ENCODE measurements at places on chromosomes 4 and X.

DNA sequence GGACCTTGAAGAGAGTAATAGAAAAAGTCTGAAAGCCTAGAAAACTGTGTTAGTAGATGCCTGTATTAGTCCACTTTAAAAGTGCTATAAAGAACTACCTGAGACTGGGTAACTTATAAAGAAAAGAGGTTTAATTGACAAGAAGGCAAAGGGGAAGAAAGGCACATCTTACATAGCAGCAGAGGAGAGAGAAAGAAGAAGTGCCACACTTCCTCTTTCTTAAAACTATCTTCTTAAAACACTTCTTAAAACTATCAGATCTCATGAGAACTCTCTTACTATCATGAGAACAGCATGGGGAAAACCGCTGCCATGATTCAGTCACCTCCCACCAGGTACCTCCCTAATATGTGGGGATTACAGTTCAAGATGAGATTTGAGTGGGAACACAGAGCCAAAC lies 18.8 kb upstream of the COL25A1 start:
- DNase-seq: no peak

DNA sequence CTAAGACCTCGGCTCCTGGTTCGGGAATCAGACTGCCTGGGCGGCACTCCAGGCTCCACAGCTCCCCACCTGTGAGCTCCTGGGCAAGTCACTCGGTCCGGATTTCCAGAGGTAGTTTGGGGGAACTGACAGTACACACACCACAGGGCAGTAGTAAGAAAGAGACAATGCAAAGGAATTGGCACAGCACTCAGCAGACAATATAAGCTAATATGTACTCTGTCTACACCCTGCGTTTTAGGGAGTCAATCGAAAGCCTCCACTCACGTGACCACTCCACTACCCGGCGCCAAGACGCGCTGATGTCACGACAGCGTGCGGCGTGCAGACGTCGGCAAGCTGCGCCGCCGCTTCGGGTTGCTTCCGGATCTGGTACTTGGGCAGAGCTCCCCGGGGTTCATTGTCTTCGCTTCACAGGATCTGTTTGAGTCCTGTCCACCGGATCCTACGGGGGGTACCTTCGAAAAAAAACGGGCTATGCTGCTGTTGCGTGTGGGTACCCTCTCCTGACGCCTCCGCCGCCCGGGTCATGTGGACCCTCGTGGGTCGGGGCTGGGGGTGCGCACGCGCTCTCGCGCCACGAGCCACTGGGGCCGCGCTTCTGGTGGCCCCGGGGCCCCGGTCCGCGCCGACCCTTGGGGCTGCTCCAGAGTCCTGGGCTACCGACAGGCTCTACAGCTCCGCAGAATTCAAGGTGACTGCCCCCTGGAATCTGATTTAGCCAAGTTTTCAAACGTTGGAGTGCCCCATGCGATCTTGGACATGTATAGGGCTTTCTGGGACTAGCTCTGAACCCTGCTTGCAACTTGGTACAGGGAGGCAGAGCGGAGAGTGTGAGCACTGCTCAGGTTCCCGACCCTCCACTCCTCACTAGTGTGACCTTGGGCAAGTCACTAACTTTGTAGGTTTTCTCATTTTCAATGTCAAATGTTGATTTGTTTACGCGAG lies at the start of gene GUF1:
GUF1 (plus strand) TSS at position 327 of the 948 bp plus-strand sequence; CDS start at position 530, 203 bp downstream.
- peak; percentile 77 for DNase-seq

GRCh38 chrX:87338510-87338909 lies 179.1 kb upstream of the KLHL4 start:
- DNase-seq: peak; percentile 13

DNA sequence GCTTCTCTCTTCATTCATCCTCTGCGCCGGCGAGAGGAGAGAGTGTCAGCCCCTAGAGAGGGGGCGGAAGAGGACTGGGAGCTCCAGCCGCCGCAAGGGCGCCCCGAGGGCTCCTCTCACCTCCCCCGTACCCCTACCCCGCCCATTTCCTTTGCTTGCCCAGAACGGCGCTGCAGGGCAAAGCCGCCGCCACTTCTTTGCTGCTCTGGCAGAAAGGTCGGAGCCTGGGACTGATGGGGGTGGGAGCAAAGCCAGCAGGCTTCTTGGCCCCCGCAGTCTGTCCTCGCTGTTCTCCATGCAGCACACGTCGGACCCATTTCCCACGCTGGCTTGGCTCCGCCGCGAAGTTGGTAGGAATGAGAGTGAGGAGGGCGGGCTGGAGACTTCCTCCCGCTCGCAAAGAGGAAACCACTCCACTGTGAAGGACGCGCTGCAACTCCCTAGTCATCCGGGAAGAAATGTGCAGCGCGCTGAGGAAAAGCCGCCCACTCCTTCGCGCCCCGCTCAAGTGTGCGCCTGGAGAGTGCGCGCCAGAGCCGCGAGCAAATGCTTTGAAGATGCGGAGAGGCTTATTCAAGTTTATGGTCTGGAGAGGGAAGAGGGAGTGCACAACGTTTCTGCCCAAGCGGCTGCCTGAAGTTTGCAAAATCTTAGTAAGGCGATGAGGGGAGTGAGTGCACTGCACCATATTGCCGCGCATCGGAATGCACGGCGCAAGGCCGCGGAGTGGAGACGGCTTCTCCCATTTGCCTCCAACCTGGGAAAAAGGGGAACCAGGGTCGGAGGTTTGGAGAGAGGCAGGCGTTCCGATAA lies 2.8 kb upstream of the PCDH7 start:
- DNase-seq: no peak

DNA sequence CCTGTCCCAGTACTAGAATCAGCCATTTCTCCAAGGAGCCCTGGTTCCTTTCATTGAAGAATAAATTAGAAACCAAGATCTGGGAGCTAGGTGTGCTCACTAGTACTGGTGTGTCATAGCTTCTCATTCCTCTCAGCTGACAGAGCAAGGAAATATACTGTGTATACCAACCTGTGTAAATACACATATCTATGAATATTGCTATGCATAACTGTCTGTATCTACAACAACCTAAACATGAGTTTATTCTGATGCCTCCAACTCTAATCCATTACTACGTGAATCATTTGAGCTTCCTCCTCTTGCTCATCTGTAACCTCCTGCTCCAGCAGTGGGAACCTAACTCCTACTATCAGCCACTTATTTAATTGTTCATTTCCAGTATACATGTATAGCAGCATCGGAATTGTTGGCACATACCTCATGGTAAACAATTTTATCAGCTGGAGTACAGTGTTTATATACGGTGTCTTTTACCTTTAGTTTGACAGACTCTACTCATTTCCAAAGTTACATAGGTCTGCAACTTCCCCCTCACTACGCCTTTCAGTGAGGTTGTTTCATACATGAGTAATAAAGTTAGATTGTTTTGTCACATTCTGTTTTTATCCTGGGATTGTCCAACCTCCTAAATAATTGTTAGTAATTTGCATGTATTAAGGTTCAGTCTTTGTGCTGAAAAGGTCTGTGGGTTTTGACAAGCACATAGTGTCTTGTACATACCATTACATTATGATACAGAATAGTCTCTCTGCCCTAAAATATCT lies 7.1 kb upstream of the SCRG1 start:
- no peak for DNase-seq

DNA sequence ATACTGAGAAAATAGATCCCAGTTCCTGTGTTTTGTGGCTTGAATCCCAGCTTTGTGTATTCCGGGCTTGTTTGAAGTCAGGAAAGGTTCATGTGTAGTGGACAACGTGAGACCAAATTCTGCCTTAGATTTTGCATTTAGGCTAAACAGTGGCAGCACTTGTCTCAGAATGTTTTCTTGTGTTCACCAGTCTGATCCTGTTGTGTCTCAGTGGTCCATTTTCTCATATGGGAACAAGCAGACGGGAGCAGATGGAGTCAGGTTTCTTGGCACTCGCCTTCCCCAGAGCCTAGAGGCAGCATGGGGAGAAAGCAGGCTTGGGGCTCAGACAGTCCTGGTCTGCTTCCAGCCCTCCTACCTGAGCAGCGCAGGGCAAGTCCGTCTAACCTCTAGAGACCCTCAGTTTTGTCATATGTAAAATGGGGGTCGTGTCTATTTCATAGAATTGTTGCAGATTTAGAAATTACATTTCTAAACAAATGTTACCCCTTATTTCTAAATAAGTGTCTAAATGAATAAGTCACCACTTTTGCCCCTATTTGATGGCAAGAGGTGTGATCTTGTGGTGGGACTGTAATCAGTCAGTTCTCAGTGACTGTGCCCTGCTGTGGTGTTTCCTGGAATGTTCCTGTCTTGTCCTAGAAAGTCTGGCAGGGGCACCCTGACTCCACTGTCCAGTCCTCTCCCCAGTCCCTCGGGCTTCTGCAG lies 28.3 kb upstream of the MSANTD1 start:
- no peak for DNase-seq

DNA sequence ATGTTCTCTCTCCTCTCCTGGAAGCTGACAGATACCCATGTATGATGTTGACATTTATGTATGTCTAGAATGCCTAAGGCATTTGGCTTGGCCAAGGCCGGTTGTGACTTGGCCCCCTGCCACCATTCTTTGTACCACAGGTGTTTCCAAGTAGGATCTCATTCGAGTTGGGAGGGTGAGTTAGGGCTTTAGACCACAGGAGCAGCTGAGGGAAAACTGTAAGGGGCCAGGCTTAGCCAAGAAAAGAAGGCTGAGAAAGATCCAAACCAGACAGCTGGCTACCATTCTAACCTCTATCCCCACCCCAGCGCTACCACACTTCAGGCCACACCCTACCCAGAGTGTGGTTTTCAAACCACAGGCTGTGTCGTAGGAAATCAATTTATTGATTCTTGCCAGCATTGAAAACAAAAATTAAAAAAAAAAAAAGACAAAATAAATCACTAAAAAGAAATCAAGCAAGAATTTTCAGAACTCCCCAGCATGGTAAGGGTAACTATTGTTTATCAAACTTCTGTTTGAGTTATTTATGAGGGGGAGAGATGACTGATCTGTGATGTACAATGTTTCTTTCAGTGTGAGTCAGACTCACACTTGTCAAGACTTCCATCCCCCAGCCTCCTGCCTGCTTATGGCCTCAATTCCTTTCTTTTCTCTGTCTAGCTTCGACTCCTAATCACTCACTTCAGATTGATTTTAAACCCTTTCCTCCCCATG lies 9.9 kb downstream of the TMSB4X start:
- peak; percentile 73 for DNase-seq

- peak; percentile 12 for DNase-seq
Measured at GRCh38 chrX:3651277-3651676, 62.2 kb downstream of the PRKX start.

GRCh38 chrX:56797574-56798338 lies 68.7 kb downstream of the NBDY start:
- no peak for DNase-seq

DNA sequence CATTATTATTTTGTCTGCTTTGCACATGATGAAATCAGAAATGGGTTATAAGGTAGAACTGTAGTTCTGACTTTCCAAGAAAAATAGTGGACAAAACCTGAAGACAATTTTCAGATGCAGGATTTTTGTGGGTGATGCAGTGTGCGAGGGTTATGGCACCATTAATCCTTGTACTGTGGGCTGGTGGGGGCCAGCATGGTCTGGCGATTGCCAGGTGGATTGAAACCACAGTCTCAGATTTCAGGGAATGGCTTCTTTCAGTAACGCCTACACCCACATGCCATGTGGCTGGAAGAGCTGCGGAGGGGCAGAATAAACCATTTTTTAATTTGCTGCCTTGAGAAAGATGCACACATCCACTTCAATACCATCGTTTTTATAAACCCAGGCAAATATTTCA lies 150.5 kb downstream of the ARSF start:
- DNase-seq: no peak

- no peak for DNase-seq
Measured at GRCh38 chr4:87067124-87067885, 132.5 kb downstream of the AFF1 start.

- peak; percentile 73 for DNase-seq
Measured at GRCh38 chrX:45769761-45770582, 569.3 kb upstream of the DIPK2B start.

GRCh38 chrX:2536141-2536540 lies 35.4 kb upstream of the DHRSX start:
- no peak for DNase-seq

DNA sequence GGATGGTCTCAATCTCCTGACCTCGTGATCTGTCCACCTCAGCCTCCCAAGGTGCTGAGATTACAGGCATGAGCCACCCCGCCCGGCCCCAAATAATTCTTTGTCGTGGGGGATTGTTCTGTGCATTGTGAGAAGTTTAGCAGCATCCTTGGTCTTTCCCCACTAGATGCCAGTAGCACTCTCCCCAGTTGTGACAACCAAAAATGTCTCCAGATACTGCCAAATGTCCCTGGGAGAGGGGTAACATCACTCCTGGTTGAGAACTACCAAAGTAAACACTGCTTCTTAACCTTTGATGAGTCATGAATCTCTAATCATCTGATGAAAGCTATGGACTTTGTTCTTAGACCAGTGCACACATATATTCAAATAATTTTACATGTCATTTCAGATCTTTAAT lies 90.7 kb upstream of the BRS3 start:
- DNase-seq: no peak

GRCh38 chr4:123825596-123826291 lies 429.1 kb downstream of the SPRY1 start:
- no peak for DNase-seq
